ENCODE measurements at places on chromosomes 16 and 17. TPM values are rescaled to one million over a fixed set of nuclear protein-coding genes. Genes with fewer than 3 reads are reported as not detected.

Gene EFCAB13
- 0.54 TPM for polyA plus RNA-seq

Gene CACNG5
- not detected for polyA plus RNA-seq

Gene DPEP3
- polyA plus RNA-seq, result 0.06 TPM

Gene USP36
- 8.1 TPM for polyA plus RNA-seq

Gene SLFN5
- polyA plus RNA-seq, result 5.8 TPM

Gene MYO19
- polyA plus RNA-seq, result 43.6 TPM

Gene ABCA9
- 2.4 TPM for polyA plus RNA-seq

Gene ABCC3
- polyA plus RNA-seq, result 131 TPM

Gene CACNG3
- not detected for polyA plus RNA-seq

Gene SOCS1
- 15.0 TPM for polyA plus RNA-seq

Gene SKAP1
- 1.8 TPM for polyA plus RNA-seq

Gene FBXO39
- 1.2 TPM for polyA plus RNA-seq

Gene MEIOB
- not detected for polyA plus RNA-seq

Gene ZCCHC14
- polyA plus RNA-seq, result 42.8 TPM

Gene TAT
- 0.10 TPM for polyA plus RNA-seq

Gene GAST
- polyA plus RNA-seq, result not detected

Gene PPM1E
- polyA plus RNA-seq, result 0.22 TPM

Gene DNAI2
- 0.10 TPM for polyA plus RNA-seq

Gene IKZF3
- 0.67 TPM for polyA plus RNA-seq

Gene PDE6G
- 1.4 TPM for polyA plus RNA-seq

Gene ELMO3
- polyA plus RNA-seq, result 36.3 TPM

Gene PRAC2
- not detected for polyA plus RNA-seq

Gene SCNN1B
- polyA plus RNA-seq, result not detected

Gene DLX4
- polyA plus RNA-seq, result 4.0 TPM

Gene LITAFD
- not detected for polyA plus RNA-seq

Gene GLTPD2
- 46.3 TPM for polyA plus RNA-seq

Gene NUBP1
- 47.4 TPM for polyA plus RNA-seq

Gene SLC9A5
- polyA plus RNA-seq, result 0.39 TPM

Gene MEIOC
- polyA plus RNA-seq, result 0.59 TPM

Gene WNT3
- 8.9 TPM for polyA plus RNA-seq

Gene SMIM5
- polyA plus RNA-seq, result 11.1 TPM

Gene MAZ
- 91.9 TPM for polyA plus RNA-seq

Gene C16orf92
- polyA plus RNA-seq, result not detected

Gene KRT33A
- polyA plus RNA-seq, result not detected

Gene SCARF1
- 10.0 TPM for polyA plus RNA-seq

Gene HSF5
- not detected for polyA plus RNA-seq

Gene KRTAP1-1
- polyA plus RNA-seq, result not detected

Gene TMC7
- polyA plus RNA-seq, result 2.5 TPM

Gene RAB26
- 28.0 TPM for polyA plus RNA-seq

Gene MT1H
- polyA plus RNA-seq, result 73.8 TPM

Gene FOXF1
- 17.4 TPM for polyA plus RNA-seq

Gene METRNL
- polyA plus RNA-seq, result 118 TPM

Gene ACAP1
- 9.1 TPM for polyA plus RNA-seq

Gene MPV17L
- 3.5 TPM for polyA plus RNA-seq

Gene SYT17
- polyA plus RNA-seq, result 2.5 TPM

Gene TEKT1
- polyA plus RNA-seq, result 0.16 TPM

Gene MYH8
- polyA plus RNA-seq, result not detected

Gene MRC2
- 1.4 TPM for polyA plus RNA-seq

Gene EARS2
- polyA plus RNA-seq, result 2.4 TPM

Gene FTSJ3
- 45.5 TPM for polyA plus RNA-seq

Gene HOXB8
- polyA plus RNA-seq, result not detected

Gene CFAP97D1
- not detected for polyA plus RNA-seq
